ENCODE measurements at places on chromosomes 12 and 14.

DNA sequence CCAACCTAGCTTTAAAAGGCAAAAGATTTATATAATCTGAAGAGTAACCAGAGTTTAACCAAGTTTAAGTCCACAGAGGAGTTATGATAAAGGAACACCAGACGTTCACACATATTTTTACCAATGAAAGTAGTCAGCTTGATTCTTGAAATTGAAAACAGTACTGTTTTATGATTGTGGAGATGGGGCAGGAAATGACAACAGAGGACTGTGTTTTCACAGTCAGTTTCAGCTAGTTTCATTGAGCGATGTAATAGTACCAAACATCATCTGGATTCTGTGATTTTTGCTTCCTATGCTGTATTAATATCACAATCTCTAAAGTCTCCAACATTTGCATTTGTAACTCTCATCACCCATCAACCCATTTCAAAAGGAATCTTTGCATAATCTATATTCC is 34.2 kb upstream of the SLC6A15 start:
- ATAC-seq: no peak

- ATAC-seq: no peak
These were observed 575 bp upstream of the FMNL3 start for GRCh38 chr12:49707812-49708147.

GRCh38 chr14:37658156-37658555 is 62.7 kb downstream of the TTC6 start:
- ATAC-seq: no peak

DNA sequence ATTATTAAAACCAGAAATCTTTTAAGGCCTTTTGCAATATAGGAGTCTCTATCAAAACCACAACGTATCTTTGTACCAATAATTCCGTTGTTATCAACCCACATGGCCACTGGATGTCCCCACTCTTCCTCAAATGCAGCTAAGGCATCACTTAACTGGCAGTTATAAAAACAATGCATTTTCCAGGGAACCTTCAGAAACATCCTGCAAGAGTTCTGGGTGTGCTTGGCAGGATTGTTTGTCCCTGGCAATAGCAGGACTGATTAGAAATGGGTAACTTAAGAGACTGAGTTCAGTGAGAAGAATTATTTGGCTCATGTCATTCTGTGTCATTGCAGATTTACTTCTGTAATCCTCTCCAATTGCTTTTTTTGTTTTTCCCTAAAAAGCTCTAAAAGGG is 112.0 kb downstream of the SLC15A5 start:
- no peak for ATAC-seq

DNA sequence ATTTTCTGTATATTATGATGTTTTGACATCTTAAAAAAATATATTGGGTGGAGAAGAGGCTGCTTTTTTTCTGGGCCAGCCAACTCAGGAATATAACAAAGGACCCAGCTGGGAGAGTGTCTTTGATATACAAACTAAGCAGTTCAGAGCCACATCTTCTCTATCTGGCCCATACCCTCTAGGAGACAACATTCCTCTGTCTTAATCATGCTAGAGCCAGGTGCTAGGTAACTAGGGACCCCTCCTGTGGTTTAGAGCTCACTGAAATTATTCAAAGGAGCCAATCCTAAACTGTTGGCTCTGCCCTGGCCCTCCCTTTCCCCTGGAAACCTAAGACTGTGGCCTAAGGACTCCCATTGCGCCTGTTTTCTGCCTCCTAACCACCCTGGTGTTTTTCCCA is 193.1 kb upstream of the DIO2 start:
- no peak for ATAC-seq

DNA sequence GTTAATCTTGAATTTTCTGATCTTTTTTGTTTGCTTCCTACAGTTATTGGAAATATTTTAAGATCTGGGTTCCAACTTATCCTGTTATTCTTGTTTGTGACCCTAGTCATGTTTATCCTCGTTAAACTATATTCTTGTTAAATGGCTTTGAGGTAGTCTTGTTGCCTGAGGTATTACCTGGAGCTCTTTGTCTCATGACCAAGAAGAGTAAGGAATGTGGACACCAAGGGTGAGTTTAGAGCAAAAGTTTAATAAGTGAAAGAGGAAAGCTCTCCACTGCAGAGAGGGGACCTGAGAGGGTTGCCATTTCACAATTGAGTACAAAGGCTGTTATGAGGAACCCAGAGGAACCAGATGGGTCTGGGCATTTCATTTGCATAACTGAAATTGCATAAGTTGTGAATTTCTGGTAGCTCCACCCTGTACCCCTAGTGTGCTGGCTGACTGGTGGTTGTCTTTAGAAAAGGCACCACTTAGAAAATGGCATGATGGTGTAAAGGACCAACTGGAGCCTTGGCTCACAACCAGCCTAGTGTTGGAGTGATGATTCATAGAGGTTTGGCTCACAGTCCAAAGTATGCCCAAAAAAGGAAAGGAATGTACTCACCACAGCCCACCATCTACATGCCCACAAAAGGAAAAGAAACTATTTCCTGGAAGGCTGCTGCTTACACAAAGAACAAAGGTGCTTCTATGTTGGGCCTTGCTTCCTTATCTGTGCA is 36.7 kb upstream of the RESF1 start:
- ATAC-seq: peak; percentile 94

DNA sequence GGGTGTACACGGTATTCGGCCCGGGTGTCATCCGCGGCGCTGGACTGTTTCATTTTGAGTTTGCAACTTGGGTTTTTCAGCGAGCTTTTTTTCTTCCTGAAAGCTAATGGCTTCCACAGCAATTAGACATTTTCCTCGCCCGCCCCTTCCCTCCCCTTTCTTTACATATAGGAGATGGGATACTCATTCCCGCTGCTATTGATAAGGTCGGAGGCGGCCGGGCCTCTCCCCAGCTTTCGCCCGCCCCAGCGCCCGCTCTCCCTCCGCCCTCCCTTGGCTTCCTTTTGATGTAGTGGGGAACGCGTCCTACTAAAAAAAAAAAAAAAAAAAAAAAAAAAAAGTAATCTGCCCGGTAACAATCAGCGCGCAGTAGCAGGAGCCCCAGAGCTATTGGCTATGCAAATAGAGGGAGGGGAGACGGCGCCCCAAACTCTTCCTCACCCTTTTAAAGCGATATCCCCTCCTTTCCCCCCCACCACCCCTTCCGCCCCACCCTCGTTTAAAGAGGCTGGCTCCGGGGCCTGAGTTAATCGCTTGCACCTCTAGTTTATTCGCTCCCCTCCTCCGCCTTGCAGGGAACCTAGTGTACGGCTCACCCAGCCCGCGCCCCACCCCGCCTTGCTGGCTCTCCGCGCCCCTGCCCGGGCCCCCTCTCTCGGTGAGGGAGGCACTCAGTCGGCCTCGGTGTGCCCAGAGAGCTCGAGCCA is 1.7 kb upstream of the CCND2 start:
- peak; percentile 61 for ATAC-seq

GRCh38 chr12:97404093-97404492 is 58.5 kb upstream of the RMST start:
- no peak for ATAC-seq

GRCh38 chr14:73616831-73617230 is 4.5 kb downstream of the ACOT6 start:
- no peak for ATAC-seq

DNA sequence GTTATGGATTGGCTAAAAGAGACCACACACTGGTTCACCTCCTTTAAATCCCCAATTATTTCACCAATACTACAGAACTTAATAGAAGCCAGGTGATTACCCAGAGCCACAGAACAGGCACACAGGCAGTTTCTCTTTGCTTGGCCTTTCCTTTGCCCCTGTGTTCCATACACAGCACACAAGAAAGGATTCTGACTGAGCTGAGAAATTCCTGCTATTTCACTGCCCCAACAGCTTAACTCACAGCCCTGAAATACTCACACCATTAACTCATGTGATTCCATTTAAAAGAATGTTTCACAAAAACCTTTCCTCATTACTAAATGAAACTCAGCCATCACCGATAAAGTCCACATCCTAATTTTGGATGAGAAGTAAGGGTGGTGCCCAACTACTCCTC is 133.6 kb downstream of the MED13L start:
- peak; percentile 13 for ATAC-seq

DNA sequence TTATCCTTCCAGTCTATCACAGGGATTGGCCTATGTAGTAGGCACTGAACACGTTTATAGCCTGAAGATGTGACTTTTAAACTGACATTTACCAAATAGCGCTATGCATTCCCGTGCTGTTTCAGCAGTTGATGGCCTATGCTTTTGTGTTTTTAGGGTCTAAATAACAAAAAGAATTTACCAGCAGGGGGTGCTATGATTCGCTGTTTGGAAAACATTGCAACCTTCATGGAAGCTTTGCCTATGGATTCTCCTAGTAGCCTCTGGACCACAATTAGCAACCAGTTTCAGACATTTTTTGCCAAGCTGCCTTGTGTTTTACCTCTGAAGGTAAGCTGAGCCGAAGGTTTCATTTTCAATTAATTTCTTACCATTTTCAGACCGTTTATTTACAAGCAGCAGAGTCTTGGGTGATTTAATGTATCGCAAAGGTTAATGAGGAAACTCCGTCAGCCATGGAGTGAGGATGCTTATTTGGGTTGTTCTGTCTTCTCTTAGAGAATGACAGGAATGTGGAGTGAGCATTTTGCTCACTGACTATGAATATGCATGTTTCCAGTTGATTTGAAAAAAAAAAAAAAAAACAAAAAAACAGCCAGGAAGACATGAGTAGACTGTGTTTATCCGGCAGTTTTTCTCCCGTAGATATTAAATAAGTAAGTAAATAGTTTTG is 133.1 kb downstream of the PRIMA1 start:
- no peak for ATAC-seq

- ATAC-seq: no peak
These were observed 26.6 kb upstream of the RTRAF start for GRCh38 chr14:51962711-51963110.

DNA sequence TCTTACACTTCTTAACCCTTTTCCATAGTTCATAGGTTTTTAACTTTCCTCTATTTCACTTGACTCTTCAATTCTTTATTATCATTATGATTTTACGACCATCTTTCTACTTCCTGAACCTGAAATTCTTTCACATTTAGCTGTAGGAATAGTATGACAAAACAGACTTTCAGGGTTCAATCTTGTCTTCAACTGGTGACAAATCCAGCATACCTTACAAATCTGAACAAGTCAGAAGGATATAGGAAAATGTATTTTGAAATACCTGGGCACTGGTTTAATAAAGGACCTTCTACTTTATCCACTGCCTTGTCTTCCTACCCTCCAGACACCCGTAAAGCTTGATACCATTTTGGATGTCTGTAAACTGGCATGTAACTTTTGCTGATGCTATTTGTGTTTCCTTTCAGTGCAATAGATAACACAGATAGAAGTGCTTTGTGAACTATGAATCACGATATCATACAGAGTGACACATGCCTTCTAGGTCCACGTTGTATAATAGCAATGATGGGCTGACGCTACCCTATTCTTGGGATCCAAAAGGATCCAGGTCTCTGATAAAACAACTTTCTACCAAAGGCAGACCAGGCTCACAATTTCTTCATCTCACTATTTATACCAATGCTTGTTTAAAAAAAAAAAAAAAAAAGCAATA is 77.4 kb upstream of the SAV1 start:
- no peak for ATAC-seq

DNA sequence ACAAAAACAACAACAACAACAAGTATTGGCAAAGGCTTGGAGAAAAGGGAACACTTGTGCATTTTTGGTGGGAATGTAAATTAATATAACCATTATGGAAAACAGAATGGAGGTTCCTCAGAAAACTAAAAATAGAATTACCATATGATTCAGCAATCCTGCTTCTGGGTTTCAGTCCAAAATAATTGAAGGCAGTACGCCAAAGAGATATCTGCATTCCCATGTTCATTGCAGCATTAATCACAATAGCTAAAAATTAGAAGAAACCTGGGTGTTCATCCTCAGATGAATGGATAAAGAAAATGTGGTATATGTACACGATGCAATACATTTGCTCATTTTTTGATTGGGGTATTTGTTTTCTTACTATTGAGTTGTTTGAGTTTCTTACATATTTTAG is 813.0 kb downstream of the NRXN3 start:
- ATAC-seq: no peak

GRCh38 chr12:83960767-83961166 is 951.8 kb downstream of the SLC6A15 start:
- no peak for ATAC-seq

- no peak for ATAC-seq
These were observed 38.0 kb upstream of the ESRRB start for GRCh38 chr14:76337635-76338545.

GRCh38 chr14:95895720-95896119 is 19.1 kb downstream of the TUNAR start:
- ATAC-seq: no peak

- no peak for ATAC-seq
These were observed 2.3 kb downstream of the LHX5 start for GRCh38 chr12:113469224-113469948.

GRCh38 chr12:92506891-92507290 is 195.9 kb upstream of the PLEKHG7 start:
- ATAC-seq: no peak

DNA sequence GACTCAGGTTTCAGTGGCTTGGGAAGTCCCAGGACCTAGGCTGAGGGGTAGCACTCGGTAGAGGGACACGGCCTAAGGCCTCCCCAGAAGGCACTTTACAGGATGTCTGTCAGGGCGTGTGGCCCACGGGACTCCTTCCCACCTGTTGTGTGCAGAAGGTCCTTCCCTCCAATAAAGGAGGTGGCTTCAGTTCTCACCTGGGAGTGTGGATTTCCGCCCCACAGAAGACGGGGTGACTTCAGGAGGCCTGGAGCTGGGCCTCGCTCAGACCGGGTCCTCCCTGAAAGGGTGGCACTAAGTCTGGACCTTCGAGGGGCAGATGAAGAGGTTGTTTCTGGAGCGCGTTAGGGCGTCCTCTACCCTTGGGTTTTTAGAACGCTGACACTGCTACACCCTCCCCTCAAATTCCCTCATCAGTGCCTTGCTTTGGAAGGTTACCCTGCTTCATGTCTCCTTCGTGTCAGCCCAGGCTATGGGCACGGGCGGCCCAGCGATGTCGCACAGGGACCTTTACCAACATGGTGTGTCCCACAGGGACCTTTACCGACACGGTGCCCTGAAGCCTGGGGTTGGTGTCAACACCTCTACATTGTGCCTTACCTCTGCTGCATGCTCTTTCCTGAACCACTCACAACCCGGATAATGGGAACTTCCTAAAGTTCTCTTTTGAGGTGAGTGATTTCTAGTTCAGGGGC is 7.1 kb downstream of the SLC6A12 start:
- ATAC-seq: no peak

- peak; percentile 86 for ATAC-seq
These were observed 52.6 kb downstream of the GALC start for GRCh38 chr14:87940382-87940781.

- ATAC-seq: peak; percentile 16
These were observed 312.1 kb downstream of the ITPR2 start for GRCh38 chr12:26520869-26521268.

DNA sequence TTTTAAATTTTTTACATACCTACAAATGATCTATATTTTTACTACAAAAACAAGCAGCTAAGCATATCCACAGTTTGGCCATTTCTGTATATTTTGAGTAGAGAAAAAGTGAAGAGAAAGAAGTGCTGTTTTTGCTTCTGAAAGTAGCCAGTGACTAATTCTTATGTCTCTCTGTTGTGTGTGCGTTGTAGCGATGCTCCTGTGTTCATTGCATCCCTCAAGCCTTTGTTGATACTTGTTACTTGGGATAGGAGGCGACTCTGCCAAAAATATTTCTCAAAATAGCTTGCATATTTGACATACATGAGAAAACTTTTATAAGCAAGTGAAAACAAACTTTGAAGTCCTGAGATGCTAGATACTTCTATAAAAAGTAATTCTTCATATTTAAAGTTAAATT is 714.1 kb downstream of the FSCB start:
- no peak for ATAC-seq

Data from activated T-helper 17 cell treated with anti-CD3 and anti-CD28 coated beads, Interleukin-2, amount 50 U/mL, for 72 hours (primary cell).